Cardiac ventricle fibroblast (primary cell): ENCODE measurements at places on chromosomes 5 and 9. TPM values are rescaled to one million over a fixed set of nuclear protein-coding genes. Genes with fewer than 3 reads are reported as not detected.

Gene HK3
- not detected in 2 replicates for total RNA-seq

Gene EGFLAM
- 1.6 and 4.8 TPM in 2 replicates for total RNA-seq

Gene PGM5
- 0.88 and 1.7 TPM in 2 replicates for total RNA-seq

Gene TPPP
- 0.06 TPM in 1 of 2 replicates, not detected in the other for total RNA-seq

Gene AQP7
- total RNA-seq: 2.9 and 3.7 TPM in 2 replicates

Gene PAEP
- total RNA-seq: not detected in 2 replicates

Gene BARX1
- total RNA-seq: not detected in 2 replicates

Gene PGGT1B
- total RNA-seq: 5.8 and 7.7 TPM in 2 replicates

Gene TMEM171
- total RNA-seq: 0.19 and 0.20 TPM in 2 replicates

Gene HCN1
- not detected in 2 replicates for total RNA-seq

Gene ARL14EPL
- total RNA-seq: not detected in 2 replicates

Gene MELK
- total RNA-seq: 2.5 and 4.5 TPM in 2 replicates

Gene WDR38
- not detected in 2 replicates for total RNA-seq

Gene EFCAB9
- total RNA-seq: not detected in 2 replicates

Gene OTULINL
- total RNA-seq: 0.06 TPM in 1 of 2 replicates, not detected in the other

Gene NDUFS4
- total RNA-seq: 75.6 and 105 TPM in 2 replicates
